ENCODE measurements at places on chromosomes 2 and 18. TPM values are rescaled to one million over a fixed set of nuclear protein-coding genes. Genes with fewer than 3 reads are reported as not detected.
A peak's percentile ranks its signal among the peaks of the same experiment; 100 is the strongest.

DNA sequence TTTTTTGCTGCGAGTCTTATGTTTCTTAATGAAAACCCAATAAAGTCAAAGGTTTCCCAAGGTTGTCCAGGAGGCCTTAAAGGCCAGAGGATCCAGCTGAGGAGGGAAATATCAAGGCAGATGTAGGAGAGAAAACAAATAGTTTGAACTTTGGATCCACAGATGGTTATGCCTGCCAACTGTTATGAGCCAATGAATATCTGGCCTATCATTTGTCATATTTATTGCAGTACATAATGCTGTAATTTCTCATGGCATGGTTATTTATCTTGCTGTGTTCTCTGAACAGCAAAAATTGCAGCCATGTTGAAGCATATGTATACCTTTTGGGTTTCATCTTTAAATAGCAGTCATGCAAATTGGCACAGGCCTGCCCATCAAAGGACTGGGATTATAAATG, 38.2 kb upstream of the CAVIN2 start:
- H3K27ac ChIP-seq, result no peak overlapping the region
- H3K4me1 ChIP-seq, result peaks cover 8% of the 10 kb centered on the region
- H3K27me3 ChIP-seq, result no peaks in the 10 kb centered on the region
- no peak for DNase-seq
- no peak overlapping the region for H3K4me3 ChIP-seq

Gene RUFY4
- not detected for total RNA-seq

- no peaks in the 10 kb centered on the region for H3K36me3 ChIP-seq
- DNase-seq, result no peak
- H3K27me3 ChIP-seq, result no peaks in the 10 kb centered on the region
- H3K4me1 ChIP-seq, result peaks cover 14% of the 10 kb centered on the region
Observed at GRCh38 chr2:201262718-201263117, 2.4 kb downstream of the CASP8 start.

DNA sequence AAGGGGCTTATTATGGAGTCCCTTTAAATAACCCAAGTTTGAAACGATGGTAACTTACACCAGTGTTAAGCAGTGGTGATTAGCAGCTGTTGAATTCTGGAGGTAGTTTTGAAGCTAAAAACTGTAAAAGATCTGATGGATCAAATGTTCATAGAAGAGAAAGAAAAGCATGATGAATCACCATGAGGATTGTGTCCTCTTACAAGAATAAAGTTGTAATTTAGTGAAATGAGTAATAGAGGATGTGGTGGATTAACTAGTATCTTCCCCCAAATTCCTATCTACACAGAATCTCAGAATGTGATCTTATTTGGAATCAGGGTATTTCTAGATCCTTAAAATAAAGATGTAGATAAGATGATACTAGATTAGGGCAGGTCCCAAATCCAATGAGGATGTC, 1138.2 kb upstream of the TMEFF2 start:
- H3K4me3 ChIP-seq, result no peak overlapping the region
- no peaks in the 10 kb centered on the region for H3K27me3 ChIP-seq
- no peaks in the 10 kb centered on the region for H3K36me3 ChIP-seq
- no peak overlapping the region for H3K27ac ChIP-seq
- no peak for DNase-seq

DNA sequence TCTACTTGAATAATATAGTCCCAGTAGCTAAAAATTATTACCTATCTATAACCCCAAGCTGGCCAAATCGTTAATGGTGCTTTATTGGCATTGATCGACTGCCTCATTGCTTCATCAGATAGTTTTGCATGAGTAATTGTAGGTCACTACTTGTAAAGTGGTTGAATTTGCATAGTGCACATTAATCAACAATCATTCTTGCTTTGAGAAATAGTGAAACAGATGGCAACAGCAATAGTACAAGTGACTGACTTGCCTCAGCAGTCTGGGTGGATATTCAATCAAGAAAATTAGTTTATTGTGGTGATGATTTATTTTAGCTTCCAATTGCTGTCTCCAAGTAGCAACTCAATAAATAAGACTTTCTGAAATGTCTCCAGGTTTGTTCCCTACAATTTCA, 117.8 kb upstream of the NRXN1 start:
- no peak overlapping the region for H3K27ac ChIP-seq
- no peak overlapping the region for H3K4me3 ChIP-seq
- no peak for DNase-seq
- no peaks in the 10 kb centered on the region for H3K4me1 ChIP-seq

Gene PLCL1
- total RNA-seq, result 9.7 TPM

- no peak for DNase-seq
- no peak overlapping the region for H3K4me3 ChIP-seq
- H3K27ac ChIP-seq, result no peak overlapping the region
- H3K36me3 ChIP-seq, result no peaks in the 10 kb centered on the region
- H3K27me3 ChIP-seq, result peaks cover 26% of the 10 kb centered on the region
Observed at GRCh38 chr2:233928594-233929351, 11.6 kb downstream of the TRPM8 start.

DNA sequence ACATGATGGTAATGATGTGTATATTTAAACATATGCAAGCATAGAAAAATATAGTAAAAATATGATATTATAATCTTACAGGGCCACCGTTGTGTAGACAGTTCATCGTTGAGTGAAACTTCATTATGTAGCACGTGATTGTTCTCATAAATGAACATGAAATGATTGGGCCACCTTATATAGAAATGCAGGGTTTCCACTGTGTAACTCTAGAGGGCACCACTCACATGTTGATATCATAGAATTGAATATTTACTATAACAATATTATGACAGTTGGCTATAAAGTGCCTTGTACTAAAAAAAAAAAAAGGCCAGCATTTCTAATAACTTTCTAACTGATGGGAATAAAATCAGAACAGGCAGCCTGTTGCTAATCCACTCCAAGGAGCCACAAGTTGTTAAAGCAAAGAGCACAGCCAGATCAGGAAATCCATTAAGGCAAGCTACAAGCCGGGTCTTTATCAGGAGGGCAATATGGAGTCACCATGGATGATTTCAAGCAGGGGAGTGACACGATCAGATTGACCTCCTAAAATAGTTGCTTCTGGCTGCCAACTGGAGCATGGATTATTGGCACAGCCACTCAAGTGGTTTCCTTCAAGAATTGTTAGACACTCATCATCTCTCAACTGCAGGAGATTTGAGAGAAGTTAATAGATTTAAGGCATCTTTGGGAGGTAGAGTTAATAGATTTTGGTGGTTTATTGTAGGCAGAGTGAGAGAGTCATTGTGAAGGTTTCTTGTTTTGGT, 16.7 kb downstream of the IL1F10 start:
- DNase-seq, result no peak
- no peak overlapping the region for H3K4me3 ChIP-seq
- no peak overlapping the region for H3K27ac ChIP-seq
- no peaks in the 10 kb centered on the region for H3K4me1 ChIP-seq

Gene TUBA4A
- 61.8 TPM for total RNA-seq

Gene IL36B
- not detected for total RNA-seq

Gene LCT
- not detected for total RNA-seq

Gene OSBPL6
- 0.16 TPM for total RNA-seq

DNA sequence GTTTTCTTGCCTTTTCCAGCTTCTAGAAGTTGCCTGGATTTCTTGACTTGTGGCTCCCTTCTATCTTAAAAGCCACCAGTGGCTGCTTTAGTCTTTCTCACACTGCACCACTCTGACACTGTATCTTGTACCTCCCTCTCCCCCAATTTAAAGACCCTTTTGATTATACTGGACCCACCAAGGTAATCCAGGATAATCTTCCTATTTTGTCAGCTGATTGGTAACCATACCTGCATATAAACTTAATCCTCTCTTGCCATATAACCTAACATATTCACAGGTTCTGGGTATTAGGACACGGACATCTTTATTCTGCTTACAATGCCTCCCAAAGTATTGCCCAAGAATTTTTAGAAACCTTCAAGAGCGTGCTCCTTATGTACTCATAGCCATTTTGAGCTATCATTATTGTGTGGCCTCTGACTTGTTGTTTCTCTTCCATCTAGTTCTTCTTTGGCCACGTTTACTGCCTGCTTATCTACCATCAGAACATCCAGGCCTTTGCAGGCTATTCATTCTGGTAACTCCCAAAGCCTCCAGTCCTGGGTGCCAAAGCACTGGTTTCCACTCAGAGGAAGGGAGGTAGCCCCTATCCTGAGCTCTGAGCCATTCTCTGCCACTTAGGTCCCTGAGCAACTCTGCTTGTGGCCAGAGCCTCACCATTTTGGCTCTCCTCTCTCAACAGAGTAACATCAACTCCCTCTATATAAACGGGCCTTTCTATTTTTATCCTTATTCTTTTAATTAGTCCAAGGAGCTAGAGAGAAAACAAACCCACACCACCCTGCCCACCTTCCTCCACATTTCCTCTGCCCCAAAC, 70.8 kb downstream of the MYO3B start:
- no peaks in the 10 kb centered on the region for H3K27me3 ChIP-seq
- no peak overlapping the region for H3K4me3 ChIP-seq
- no peak for DNase-seq
- no peaks in the 10 kb centered on the region for H3K36me3 ChIP-seq

DNA sequence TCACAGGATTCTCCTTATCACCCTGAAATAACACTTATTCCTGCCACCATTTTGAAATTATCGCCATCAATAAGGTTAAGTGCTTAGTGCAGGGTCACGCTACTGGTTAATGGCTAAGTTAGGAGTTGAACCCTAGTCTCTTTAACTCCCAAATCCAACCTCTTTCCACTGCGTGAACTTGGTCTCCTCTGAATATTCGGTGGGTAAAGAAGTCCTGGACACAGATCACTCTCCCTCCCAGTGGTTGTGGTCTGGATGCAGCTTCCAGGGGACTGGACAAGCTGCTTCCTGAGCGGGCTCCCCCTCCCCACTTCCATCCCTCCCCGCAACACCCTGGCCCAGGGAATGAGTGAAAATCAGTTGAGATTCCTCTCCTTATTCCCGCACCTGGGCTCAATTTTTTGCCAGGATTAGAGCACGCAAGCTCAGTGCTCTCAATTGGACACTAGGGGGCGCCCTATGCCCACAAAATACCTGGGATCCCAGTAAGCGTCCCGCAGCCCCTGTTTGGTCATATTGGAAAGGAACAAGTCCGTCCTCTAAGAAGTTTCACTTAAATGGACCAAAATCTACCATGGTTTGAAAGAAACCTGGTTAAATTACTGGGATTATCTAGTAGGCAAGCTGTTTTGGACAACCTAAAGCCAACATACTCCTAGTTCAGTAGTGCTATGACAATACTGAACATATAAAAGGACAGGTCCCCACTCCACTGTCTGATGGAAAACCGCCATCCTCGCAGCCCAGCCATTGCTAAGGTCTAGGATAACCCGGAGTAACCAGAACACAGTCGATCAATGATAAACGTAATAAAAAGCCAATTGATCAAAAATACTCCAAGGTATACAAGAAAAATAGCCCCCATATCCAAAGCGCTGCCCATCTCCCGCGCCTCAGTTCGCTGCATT, 40.4 kb downstream of the DHRS9 start:
- H3K36me3 ChIP-seq, result no peaks in the 10 kb centered on the region
- no peak overlapping the region for H3K4me3 ChIP-seq
- DNase-seq, result peak; percentile 76

DNA sequence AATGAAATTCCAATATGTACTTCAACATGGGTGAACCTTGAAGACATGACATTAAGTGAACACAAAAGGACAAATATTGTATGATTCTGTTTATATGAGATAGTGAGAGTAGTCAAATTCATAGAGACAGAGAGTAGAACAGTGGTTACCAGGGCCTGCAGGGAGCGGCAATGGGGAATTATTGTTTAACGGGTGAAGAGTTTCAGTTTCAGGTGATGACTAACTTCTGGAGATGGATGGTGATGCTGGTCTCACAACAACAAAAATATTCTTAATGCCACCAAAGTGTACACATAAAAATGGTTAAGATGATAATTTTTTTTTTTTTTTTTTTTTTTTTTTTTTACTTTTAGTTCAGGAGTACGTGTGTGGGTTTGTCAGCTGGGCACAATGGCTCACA, 109.4 kb upstream of the TMEM200C start:
- no peaks in the 10 kb centered on the region for H3K4me1 ChIP-seq
- no peaks in the 10 kb centered on the region for H3K27me3 ChIP-seq
- no peak overlapping the region for H3K4me3 ChIP-seq
- DNase-seq, result no peak
- H3K36me3 ChIP-seq, result no peaks in the 10 kb centered on the region

DNA sequence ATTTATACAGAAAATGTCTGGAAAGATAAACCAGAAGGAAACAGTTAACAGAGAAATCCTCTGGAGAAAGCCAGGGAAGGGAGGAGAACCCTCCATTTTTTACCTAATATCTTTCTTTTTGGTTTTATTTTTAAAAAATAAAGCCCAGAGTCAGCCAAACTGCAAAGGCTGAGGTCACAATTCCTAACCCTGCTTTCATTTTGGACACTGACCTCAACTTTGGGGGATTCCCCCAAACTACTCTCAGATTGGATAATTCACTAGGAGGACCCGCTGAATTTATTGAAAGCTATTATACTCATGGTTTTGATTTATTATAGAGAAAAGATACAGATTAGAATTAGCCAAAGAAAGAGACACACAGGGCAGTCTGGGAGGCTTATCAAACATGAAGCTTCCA, 93.3 kb upstream of the SP3 start:
- no peak for DNase-seq
- no peaks in the 10 kb centered on the region for H3K27me3 ChIP-seq
- H3K4me3 ChIP-seq, result no peak overlapping the region
- H3K4me1 ChIP-seq, result no peaks in the 10 kb centered on the region

DNA sequence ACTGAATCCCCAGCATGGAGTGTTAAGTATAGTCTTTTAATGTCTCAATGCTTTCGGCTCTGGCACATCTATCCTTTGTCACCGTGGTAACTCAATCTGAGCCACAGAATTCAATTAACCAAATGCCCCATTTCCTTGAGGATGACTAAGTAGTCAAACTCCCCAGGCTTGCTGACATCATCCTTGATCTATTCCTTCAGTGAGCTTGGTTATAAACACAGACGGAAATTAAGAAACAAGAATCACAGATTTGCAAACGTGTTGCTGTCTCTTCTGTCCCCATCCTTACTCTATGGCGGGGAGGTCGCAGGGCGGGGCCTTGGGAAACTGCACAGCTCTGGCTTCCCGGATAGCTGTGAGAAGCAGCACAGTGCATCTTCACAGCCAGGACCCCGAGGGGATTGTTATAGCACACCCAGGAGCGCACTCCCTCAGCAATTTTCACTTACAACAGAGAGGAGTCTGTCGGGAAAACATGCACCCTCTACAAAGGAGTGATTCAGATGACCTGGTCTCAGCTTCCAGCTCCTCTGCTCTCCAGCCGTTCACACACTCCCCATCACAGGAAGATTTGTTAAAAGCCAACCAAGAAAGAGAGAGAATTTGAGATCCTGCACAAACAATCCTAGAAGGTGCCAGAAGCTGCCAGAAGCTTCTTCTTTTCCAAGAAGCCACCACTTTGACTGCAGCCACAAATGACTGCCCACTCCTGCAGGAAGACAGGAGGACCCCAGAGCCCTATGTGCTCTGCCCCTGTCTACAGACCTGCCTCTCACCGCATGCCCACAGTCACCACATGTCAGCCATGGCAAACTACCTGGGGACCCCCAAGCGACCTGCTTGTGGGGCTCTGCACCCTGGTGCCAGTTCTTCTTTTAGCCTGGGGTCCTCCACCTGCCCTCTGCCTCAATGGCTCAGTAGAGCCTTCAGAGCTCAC, 44.9 kb upstream of the YWHAQ start:
- no peaks in the 10 kb centered on the region for H3K4me1 ChIP-seq
- no peak overlapping the region for H3K27ac ChIP-seq
- H3K27me3 ChIP-seq, result no peaks in the 10 kb centered on the region
- H3K4me3 ChIP-seq, result no peak overlapping the region
- no peak for DNase-seq
- H3K36me3 ChIP-seq, result no peaks in the 10 kb centered on the region

GRCh38 chr18:63234841-63235240, 84.7 kb downstream of the BCL2 start:
- DNase-seq, result no peak
- H3K4me3 ChIP-seq, result no peak overlapping the region
- no peak overlapping the region for H3K27ac ChIP-seq
- no peaks in the 10 kb centered on the region for H3K27me3 ChIP-seq

All from adrenal gland (tissue), 19 donors.